Right atrium auricular region (tissue), 2 donors: ENCODE measurements at places on chromosomes 1 and 21.
A peak's percentile ranks its signal among the peaks of the same experiment; 100 is the strongest.

DNA sequence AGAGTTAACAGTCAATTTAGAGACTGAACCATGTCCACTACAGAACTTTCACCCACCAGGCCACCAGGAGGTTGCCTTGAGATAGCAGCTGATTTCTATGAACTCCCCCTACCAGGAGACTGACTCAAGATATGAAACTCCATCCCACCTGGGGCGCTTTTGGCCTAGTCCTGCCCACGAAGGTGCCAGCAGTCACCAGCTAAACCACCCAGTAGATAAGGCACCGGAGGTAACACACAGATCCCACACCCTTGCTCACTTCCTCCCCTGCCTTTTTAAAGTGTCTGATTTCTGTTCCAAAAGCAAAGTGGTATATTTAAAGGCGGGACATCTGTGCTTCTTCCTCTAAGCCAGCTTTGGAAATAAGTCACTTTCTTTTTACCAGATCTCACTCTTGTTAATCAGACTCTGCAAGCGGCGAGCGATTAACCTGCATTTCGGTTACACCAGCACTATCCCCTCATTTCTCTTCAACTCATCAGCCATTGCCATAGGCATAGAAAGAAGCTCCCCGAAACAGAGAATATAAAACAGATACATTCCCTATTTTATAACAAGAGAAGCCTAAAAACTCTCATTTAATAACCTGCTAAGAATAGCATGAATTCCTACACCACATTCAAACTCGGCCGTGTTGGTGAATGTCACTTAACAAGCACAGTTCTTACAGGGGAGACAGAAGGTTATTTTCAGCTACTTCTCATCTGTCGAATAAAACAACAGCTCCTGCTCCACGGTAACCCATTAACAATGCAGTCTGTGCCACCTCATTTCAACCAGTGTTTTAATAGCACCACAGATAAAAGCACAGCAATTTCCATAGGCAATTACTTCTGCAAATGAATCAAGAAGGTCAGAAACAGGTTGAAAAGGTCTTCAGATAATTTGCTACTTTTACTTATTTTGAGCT is 318.1 kb downstream of the KCNH1 start:
- DNase-seq = no peak

- no peak for DNase-seq
Measured at GRCh38 chr1:12315146-12315545, 85.3 kb downstream of the VPS13D start.

DNA sequence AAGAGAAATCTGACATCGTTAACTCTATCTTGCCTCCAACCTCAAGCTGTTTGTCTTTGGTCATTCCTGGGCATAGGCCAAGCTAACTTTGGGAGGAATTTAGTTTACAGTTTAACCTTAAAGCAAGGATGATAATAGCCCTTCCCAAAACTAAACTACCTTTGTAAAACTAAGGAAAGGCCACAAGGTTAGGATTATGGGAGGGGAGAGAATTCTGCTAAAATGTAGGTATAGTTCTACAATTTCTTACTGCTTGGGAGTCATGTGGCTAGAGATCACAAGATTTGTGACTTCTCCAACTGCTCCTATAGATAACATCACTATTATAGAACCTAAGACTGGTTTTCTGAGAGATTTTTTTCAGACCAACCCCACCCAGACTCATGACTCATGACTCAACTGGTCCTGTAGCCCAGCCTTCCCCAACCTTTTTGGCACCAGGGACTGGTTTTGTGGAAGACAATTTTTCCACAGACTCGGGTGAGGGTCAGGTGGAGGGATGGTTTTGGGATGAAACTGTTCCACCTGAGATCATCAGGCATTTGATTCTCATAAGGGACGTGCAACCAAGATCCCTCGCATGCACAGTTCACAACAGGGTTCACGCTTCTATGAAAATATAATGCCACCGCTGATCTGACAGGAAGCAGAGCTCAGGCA is 70.7 kb upstream of the MUTYH start:
- DNase-seq = no peak

GRCh38 chr1:118960026-118960561 is 28.0 kb downstream of the TBX15 start:
- DNase-seq = no peak

GRCh38 chr1:87435484-87435883 is 106.8 kb downstream of the LMO4 start:
- peak; percentile 69 for DNase-seq
